ENCODE measurements at places on chromosomes 7 and 10.

DNA sequence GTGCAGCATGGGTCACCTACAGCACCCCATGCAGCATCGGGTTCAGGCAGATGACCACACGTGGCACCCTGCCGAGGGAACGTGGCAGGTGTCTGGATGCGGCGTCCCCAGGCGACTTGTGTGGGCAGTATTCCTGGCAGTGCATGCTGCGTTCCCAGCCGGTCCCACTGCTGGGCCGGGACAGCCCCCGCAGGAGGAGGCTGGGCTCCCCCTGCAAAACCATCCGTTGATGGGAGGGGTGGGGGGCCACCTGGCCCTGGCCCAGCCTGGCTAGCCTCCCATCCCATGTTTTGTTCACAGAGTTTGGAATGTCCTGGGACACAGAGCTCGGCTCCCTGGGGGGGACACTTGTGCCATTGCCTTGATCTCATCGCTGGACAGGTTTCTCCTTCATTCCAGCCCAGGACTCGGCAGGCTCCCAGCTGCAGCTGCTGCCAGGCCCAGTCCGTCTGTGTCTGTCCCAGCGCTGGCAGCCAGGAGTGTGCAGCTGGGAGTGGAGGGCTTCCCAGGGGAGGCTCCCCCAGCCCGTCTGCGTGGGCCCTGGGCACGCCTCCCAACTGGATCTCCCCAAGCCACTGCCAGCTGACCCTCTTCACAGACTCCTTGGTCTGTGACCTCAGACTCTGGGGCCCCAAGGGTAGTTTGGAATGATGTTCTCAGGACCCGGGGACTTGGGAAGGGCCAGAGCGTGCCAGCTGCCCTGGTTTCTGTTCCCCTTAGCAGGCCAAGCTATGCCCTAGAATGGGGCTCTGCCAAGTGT, 32.6 kb downstream of the TMEM270 start:
- DNase-seq = no peak

DNA sequence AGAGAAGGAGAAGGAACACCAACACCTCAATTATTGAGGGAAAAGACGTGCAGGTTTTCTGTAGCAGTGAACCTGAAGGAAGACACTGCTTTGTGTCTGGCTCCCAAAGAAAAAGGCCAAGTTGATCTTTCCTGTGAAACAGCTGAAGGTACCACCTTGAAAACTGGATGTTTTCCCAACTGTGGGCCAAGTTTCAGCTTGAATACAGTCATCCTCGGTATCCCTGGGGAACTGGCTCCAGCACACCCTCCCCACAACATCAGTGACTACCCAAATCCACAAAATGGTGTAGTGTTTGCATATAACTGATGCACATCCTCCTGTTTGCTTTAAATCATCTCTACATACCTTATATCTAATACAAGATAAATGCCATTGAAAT, 297.0 kb upstream of the PITRM1 start:
- no peak for DNase-seq

GRCh38 chr7:76310102-76310957, 7.9 kb downstream of the HSPB1 start:
- no peak for DNase-seq

- DNase-seq = no peak
Observed at GRCh38 chr10:51445588-51445987, 253.8 kb downstream of the CSTF2T start.

DNA sequence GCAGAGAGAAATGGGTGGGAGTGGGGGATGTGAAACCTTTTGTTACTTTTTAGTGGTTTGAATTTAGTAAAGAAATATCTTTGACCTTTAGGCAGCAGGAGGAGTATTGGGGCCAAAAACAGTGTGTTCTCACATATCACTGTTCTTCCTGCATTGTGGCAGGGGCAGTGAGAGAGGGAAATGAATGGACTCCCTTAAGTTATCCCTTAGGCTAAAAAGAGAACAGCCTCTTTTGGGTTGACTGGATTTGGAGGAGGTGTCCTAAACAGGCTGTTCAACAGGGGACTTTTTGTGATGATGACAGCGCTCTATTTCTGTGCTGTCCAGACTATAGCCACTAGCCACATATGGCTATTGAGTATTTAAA, 22.3 kb downstream of the ZNF775 start:
- no peak for DNase-seq

- DNase-seq = no peak
Observed at GRCh38 chr7:31874631-31875386, 187.8 kb downstream of the PPP1R17 start.

GRCh38 chr10:112722758-112723157, 227.3 kb upstream of the TCF7L2 start:
- no peak for DNase-seq

- no peak for DNase-seq
Observed at GRCh38 chr7:142668495-142668894, 80.8 kb upstream of the PRSS1 start.

DNA sequence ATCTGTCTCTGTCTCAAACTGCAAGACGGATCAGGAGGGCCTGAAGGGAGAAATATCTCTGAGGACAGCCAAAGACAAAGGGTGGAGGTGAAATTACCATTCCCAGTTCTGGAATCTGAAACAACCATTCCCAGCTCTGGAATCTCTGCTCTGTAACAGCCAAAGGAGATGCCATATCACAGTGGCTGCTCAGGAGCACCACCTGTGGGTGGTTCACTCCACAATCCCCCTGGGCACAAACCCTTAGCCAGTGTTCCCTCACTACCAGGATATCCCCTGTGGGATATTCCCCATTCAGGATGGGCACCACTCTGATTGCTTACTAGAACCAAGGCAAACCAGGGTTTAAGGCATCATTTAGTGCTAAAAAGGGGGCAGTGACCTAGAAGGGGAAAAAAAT, 199.0 kb downstream of the HTR7 start:
- DNase-seq = no peak

- no peak for DNase-seq
Observed at GRCh38 chr10:95456516-95456915, 104.7 kb downstream of the SORBS1 start.

DNA sequence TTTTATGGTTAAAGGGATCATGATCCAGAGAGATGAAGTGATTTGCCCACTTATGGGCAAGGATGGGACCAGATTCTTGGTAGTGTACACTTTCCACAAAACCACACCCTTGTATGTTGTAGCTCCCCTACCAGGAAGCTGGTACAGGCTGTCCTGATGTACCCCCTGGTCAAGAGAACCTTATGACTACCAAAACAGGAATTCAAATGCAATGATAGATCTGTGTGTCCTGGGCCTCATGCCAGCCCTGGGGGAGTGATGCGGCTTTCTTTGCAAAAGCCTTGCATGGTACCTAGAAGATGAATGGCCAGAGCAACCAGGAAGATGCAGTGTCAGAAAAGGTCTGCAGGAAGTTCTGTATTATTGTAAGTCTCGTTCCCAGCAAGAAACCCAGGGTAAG, 94.9 kb upstream of the AGK start:
- DNase-seq = no peak

DNA sequence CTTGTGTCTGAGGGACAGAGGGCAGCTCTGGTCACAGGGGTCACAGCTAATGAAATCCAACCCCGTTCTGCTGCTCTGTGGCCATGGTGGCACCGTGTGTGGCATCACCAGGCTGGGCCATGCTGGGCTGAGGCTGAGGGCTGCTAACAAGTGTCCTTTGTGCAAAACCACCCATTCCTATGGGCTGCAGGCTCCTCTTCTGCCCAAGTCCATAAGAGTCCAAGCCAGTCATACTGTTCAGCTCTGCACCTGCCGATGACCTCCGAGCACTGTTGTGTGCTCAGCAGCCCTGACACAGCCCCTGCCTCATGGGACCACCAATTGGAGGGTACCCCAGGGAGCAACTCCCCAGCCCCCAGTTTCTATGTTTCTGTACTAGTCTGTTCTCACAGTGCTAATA, 133.1 kb downstream of the WDR11 start:
- no peak for DNase-seq

GRCh38 chr10:44153918-44154670, 230.8 kb downstream of the CXCL12 start:
- no peak for DNase-seq

- DNase-seq = no peak
Observed at GRCh38 chr7:151404216-151405011, 5.4 kb downstream of the WDR86 start.

GRCh38 chr7:19102884-19103283, 14.6 kb downstream of the TWIST1 start:
- DNase-seq = no peak

GRCh38 chr7:133819695-133820094, 307.4 kb upstream of the LRGUK start:
- DNase-seq = no peak

DNA sequence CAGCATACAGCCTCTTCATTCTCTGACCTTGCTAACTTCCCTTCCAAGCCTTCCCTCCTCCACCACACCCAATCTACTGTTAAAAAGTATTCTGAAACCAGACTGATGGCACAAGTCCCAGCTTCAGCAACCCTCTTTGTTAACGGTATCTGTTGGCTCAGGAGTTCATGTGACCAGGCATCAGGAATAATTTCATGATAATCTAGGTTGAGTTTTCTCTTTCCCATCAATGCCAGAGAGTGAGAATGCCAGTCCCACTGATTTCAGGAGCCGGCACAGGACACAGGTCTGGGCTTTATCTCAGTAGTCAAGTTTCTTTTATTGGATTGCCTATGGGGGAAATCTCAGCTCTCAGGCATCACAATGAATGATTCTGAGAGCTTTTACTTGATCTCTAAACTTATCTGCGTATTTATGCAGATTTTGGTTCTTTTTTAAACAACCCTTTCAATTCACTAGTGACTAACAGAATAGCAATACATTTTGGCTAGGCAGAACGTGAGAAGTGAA, 231.0 kb upstream of the LYZL1 start:
- DNase-seq = no peak
